Upper lobe of left lung (tissue), 6 donors: ENCODE measurements at places on chromosomes 2 and 18. TPM values are rescaled to one million over a fixed set of nuclear protein-coding genes. Genes with fewer than 3 reads are reported as not detected.

DNA sequence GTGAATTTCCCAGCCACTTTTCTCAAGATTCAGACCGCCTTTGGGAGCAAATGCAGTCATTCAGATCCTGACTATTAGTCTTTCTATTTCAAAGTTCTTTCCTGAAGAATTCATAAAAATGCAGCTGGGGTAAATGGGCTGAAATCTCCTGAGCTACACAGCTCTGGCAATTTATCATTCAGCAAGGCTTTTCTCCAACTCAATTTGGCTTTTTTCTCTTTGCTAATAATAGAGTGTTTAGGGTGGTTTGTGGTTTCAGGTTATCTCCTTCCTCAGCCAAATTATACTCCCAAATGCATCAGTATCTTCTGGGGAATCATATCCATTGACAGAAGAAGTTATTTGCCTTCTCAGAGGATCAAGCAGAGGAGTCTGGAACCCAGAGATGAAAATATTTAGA is 282.4 kb upstream of the SLC14A2 start:
- no peaks in the 10 kb centered on the region for H3K36me3 ChIP-seq
- no peak overlapping the region for H3K27ac ChIP-seq
- no peak overlapping the region for H3K4me3 ChIP-seq
- no peaks in the 10 kb centered on the region for H3K27me3 ChIP-seq
- no peak for DNase-seq
- no peaks in the 10 kb centered on the region for H3K4me1 ChIP-seq

GRCh38 chr2:65453916-65454315 is 21.5 kb upstream of the SPRED2 start:
- H3K4me1 ChIP-seq, result no peaks in the 10 kb centered on the region
- no peaks in the 10 kb centered on the region for H3K27me3 ChIP-seq
- no peak overlapping the region for H3K27ac ChIP-seq
- H3K36me3 ChIP-seq, result no peaks in the 10 kb centered on the region

DNA sequence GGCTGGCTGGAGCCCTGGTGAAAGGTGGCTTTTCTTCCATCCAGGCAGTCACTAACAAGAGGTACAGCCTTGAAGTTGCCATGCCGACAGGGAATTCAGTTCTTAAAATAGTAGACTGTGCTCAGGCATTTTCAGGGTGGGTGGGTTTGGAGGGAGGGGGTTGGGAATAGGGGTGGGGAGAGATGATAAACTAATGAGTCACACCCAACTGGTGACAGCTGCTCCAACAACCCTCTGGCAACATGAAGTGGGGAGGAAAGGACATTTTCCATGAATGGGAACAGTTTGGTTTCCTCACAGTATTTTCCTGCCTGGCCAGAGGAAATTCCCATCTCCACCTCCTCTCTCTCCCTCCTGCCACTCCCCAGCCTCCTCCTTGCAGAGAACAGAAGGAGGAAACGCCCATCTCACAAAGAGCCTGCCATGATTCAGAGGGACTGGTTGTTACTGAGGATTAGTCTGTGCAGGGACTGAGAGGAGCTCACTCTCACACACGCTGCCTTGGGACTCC is 113.0 kb upstream of the SLC1A4 start:
- no peak for DNase-seq
- H3K4me3 ChIP-seq, result no peak overlapping the region
- no peak overlapping the region for H3K27ac ChIP-seq
- no peaks in the 10 kb centered on the region for H3K36me3 ChIP-seq
- H3K27me3 ChIP-seq, result no peaks in the 10 kb centered on the region
- H3K4me1 ChIP-seq, result peaks cover 9% of the 10 kb centered on the region

The MAL gene
- 5.0 TPM for total RNA-seq

The ZNF385B gene
- 30.1 TPM for total RNA-seq

The SF3B6 gene
- 38.8 TPM for total RNA-seq
